ENCODE measurements at places on chromosomes 7 and 10.

DNA sequence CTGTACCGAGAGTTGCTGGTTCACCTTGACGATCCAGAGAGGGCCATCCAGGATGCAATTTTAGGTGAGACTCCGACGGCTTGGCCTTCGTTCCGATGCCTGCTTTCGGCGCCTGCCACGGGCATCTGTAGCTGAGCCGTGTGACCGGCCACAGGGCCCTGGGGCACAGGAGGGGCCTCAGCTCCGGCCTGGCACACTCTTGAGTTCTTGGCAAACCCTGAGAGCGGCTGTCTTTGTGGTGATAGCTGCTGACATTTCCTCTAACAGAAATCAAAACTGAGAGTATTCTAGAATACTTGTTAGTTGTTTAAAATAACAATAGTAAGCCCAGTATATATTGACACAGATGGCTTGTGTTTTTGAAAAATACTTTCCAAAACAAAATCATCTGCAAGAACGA is 52.2 kb upstream of the SUN1 start:
- no peak for DNase-seq

GRCh38 chr7:41297166-41297565 is 405.7 kb downstream of the INHBA start:
- no peak for DNase-seq

DNA sequence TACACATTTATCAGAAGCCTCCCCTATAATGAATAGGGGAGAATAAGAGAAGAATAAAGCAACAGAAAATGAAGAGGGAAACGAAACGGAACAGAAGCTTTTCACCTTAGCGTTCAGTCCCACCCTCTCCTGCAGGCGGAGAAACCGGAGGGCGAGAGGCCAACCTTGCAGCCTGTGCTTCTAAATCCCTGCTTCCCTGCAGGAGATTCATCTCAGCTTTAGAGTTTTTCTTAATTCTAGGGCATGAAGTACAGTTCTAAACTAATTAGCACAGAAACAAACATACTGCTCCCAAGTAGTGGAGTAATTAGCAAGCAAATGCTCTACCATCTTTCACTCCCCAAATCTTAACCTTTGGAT is 107.2 kb downstream of the CUBN start:
- DNase-seq = no peak

DNA sequence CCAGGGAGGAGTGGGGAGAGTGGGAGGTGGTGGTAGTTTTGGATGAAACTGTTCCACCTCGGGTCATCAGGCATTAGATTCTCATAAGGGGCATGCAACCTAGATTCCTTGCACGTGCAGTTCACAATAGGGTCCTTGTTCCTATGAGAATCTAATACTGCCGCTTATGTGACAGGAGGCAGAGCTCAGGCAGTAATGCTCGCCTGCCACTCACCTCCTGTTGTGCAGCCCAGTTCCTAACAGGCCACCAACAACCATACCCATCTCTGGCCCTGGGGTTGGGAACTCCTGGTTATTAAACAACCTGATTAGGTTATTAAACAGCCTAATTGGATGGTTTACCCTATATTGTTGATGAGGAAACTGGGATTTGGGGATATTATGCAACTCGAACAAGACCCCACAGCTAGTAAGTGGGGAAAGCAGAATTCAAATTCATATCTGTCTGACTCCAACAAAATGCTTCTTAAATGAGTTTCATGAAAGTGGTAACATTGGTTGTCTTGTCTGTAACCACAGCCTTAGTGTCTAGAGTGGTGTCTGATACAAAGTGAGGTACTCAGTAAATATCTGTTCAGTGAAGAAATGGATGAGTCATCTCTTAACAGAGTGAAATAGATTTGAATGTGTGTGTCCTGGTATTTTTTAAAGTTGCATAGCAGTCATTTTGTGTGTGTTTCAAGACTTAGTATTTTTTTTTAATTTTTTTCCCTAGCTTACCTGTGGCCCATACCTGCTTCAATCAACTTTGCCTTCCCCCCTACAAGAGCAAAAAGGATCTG is 101.6 kb downstream of the HECTD2 start:
- DNase-seq = no peak

DNA sequence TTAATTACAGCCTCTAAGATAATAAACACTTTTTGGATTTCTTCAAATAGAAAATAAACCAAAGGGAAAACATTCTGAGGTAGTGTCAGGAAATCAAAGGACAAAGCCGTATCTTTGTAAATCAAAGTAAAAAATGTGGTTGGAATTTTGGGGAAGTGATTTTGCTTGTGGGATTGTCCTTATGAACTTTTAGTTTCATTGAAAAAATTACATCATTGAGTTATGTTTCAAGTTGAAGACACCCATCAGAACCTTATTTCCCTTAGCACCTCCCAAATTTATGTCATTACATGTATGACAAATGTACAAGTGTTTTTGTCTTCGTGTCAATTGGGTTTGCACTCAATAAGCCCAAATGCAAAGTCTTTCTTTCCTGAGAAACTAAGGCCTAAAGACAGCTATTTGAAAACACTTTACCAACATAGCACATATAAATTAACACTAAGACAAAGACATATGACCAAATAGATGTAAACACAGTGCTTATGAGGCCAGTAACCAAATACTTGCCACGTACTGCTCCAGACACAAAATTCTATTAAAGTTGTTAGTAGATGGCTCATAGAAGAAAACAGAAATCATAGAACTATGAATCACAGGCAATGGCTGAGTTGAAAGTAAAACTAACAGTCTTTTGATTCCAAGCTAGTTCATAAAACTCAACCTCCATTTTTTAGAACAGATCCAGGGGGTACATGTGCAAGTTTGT is 26.9 kb upstream of the LAMB4 start:
- DNase-seq = no peak

DNA sequence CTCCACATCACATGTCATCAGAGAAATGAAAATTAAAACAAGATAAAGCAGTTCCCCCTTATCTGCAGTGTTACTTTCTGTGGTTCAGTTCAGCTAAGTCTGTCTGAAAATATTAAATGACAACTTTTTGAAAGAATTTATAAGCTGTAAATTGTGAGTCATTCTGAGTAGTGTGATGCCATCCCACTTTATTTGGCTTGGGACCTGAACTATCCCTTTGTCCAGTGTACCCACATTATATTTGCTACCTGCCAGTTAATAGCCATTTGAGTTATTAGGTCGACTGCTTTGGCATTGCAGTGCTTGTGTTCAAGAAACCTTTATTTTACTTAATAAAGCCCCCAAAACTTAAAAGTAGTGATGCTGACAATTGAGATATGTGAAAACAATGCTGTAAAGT is 804.2 kb downstream of the ANKRD7 start:
- no peak for DNase-seq

DNA sequence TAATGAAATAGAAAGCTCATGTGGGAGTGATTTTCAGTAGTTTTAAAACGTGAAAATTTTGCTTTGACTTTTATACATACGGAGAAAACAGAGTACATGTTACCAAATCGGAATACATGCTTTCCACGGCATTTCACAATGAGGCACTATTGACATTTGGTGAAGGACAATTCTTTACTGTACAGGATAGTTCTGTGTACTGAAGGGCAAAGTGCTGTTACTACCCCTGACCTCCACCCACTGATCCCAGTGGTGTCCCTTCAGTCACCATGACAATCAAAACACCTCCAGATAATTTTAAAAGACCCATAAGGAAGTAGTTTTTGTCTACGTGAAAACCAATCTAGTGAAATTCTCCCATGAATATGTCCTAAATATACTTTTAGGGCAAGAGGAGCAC is 33.1 kb upstream of the ANK3 start:
- DNase-seq = no peak

- no peak for DNase-seq
Measured at GRCh38 chr10:12703813-12704212, 297.7 kb downstream of the CCDC3 start.

DNA sequence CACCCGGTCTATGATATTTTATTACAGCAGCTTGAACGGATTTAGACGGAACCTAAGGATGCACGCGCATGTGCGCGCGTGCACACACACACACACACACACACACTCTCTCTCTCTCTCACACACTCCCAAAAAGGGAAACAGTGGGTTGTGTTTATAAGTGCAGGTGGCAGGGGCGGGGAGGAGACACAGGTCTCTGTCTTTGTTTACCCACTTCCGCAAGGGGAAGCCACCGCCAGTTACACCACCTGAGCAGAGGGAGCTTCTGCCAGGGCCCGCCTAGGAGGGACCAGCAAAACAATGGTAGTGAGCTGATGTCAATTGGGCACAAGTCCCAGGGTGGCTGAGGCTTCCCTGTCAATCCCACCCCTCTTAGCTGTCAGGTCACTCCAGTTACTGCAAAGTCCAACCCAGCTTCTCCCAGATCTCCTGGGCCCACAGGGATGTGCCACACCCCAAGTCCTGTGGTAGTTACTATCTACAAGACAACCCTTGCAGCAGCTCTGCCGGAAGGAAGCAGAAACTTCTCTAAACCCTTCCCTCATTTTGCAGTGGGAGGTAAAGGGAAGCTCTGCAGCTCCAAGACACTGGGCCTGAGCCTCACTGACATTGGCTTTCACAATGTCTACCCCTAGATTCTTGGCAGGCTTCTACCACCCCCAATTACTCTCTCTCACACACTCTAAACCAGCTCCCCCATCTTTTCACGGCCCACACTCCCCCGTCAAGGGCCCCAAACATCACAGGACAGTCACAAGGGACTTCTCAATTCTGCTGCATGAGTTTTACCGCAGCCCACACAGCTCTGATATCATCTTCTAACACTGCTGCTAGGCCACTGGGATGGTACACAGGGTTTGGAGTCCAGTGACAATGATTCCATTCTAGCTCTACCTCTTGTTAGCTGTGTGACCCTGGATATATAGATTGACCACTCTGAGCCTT is 17.6 kb downstream of the ANXA11 start:
- DNase-seq = peak; percentile 54

DNA sequence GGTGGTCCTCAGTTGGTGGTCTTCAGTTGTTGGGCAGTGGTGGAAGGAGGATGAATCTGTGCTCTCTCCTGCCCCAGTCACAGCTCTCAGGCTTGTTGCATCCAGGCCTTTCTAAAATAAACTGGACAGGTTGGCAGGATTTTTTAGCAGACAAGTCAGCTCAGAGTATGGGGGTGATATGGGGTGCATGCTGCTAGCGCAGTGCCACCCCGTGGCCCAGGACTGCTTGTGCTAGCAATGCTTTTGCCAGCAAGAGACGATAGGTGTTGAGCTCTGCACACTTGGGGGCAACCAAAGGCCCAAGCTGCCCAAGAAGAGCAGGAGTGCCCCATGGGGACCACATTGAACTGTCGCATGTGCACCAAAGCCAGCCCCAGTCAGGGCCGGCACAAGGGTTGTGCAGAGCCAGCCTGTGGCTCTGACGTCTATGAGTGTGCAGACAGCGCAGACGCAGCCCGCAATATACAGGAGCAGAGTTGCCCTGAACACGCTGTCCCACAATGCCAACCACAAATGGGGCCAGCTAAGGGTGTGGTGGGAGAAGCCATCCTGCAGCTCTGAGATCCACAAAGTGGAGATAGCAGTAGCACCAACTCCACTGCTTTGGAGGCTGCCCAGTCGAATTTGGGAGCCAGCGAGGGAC is 49.8 kb upstream of the PDSS1 start:
- no peak for DNase-seq

- DNase-seq = no peak
Measured at GRCh38 chr10:132550366-132551092, 12.9 kb downstream of the INPP5A start.

- DNase-seq = no peak
Measured at GRCh38 chr10:45000138-45000751, 478 bp upstream of the ZNF22 start.

DNA sequence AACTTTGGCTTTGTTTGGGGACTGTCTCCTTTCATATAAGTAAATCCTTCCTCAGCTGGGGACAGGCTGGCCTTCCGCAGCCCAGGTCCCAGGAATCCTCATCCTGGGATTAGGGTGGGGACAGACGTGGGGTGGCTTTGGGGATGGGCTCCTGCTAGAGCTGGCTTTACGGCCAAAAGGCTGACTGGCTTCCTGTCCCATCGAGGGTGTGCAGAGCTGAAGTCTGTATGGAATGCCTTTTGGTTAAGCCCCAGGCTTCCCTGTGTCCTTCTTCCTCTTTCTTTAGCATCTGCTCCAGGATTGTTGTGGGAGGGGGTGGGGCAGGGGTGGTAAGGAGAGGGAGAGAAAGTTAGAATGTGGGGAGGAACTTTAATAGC is 59.4 kb upstream of the AQP1 start:
- no peak for DNase-seq

DNA sequence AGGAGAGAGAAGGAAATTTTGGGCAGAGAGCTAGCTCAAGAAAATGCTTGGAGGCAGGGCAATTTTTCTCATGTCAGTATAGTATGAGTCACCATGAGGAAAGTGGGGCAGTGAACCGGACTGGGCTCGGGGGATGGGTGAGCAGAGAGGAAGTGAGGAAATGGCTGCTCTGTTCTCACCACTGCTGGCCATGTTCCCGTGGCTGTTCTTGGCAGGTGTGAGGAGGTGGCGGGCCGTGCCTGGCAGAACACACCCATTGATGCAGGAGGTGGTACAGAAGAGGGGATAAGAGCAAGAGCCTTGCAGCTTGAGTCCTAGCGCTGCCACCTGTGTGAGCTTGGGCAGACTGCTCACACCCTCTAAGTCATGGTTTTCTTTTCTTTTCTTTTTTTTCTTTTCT is 304.4 kb upstream of the LYZL1 start:
- no peak for DNase-seq

DNA sequence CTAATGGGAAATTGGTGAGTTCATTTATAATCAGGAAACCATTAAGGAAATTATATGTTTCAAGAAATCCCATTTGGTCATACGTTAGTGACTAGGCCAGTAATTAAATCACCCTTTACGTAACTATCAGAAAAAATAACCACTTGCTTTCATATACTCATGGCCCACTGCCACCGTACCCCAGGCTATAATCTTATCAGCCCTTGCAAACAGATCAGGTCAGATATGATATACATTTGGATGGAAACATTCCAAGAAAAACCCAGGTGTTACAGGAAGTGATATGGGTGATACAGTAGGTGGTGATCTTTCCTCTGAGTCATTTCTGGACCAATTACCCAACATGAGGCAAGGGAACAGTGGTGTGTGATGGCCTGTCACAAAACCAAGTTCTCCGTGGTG is 481.0 kb upstream of the SEMA3A start:
- no peak for DNase-seq

- DNase-seq = no peak
Measured at GRCh38 chr7:985915-986741, 3.1 kb downstream of the CYP2W1 start.

- DNase-seq = no peak
Measured at GRCh38 chr10:114911052-114911711, 26.8 kb upstream of the TRUB1 start.

DNA sequence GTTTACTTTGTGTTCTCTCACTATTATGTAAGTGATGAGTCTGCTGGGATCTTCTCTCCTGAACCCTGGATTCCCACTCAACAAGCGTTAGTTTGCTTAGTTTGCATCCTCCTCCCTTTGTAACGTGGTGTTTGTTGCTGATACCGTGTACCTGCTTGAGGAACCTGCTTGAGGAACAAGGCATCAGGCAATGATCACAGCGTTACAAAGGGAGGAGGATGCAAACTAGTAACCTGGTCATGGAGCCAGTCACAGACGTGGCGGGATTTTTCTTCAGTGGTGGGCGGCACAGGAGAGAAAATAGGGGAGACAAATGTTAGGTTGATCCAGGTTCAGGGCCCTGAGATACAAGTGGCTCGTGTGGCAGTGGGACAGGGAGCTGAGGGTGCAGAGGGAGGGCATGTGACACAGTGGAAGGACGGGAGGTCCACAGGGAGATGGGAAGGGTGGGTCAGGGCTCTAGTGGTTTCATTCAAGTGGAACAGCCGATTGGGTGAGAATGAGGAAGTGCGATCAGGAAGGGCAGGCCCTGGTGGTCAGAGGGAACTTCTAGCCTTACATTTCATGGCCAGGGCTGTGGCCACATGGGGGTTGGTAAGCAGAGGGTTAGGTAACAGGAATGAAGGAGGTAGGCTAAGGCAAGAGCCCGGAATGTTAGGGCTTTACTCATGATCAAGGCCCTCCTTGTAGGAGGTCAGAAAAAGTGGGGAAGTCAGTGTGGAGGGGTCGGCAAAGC is 38.0 kb downstream of the SNX10 start:
- no peak for DNase-seq
